ENCODE measurements at places on chromosomes 11 and 22. TPM values are rescaled to one million over a fixed set of nuclear protein-coding genes. Genes with fewer than 3 reads are reported as not detected.

The OR52W1 gene
- not detected for polyA plus RNA-seq

The CARNS1 gene
- 0.45 TPM for polyA plus RNA-seq

The MRGPRE gene
- not detected for polyA plus RNA-seq

The OR9Q2 gene
- not detected for polyA plus RNA-seq

The MAPK8IP2 gene
- polyA plus RNA-seq = 1.1 TPM

The RAB36 gene
- 4.0 TPM for polyA plus RNA-seq

Measured in ovary (tissue), 10 donors.